ENCODE measurements at places on chromosomes 5 and 9. TPM values are rescaled to one million over a fixed set of nuclear protein-coding genes. Genes with fewer than 3 reads are reported as not detected.

ACTBL2 gene
- total RNA-seq = not detected

FCN2 gene
- total RNA-seq = not detected

LEAP2 gene
- 0.74 TPM for total RNA-seq

ZDHHC11 gene
- total RNA-seq = 11.3 TPM

ARAP3 gene
- total RNA-seq = 4.7 TPM

CYSRT1 gene
- total RNA-seq = 0.25 TPM

NR2F1 gene
- total RNA-seq = 36.1 TPM

KCNIP1 gene
- 15.0 TPM for total RNA-seq

C5orf52 gene
- total RNA-seq = not detected

DND1 gene
- 0.74 TPM for total RNA-seq

KCTD16 gene
- 17.5 TPM for total RNA-seq

PRELID1 gene
- 33.2 TPM for total RNA-seq

SLC6A18 gene
- total RNA-seq = not detected

EMB gene
- total RNA-seq = 4.7 TPM

SMIM33 gene
- not detected for total RNA-seq

LRRTM2 gene
- 118 TPM for total RNA-seq

FUBP3 gene
- 34.2 TPM for total RNA-seq

QRFP gene
- total RNA-seq = not detected

ADAMTS2 gene
- total RNA-seq = 1.7 TPM

AIF1L gene
- total RNA-seq = 14.0 TPM

SLC27A6 gene
- 0.74 TPM for total RNA-seq
